ENCODE measurements at places on chromosomes 4 and X. TPM values are rescaled to one million over a fixed set of nuclear protein-coding genes. Genes with fewer than 3 reads are reported as not detected.

DNA sequence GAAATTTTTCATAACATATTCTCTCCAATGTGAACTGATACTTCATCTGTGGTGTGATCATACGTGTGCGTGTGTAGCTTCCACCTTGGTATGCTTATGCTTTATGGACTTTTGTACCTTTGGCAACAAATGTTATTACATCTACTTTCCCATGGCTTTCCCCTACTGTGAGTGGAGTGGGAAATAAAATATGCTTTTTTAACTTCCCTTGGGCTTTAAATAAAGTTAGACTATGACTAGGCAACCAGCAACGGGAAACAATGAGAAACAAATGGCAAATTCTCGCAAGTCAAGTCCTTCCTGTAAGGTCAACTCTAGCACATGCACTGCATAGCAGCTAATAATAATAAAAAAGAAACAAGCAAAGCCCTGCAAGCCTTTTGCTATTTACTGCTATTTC lies 205.0 kb upstream of the PDE5A start:
- H3K36me3 ChIP-seq = no peaks in the 10 kb centered on the region
- H3K27me3 ChIP-seq = no peaks in the 10 kb centered on the region
- DNase-seq = no peak

Gene CENPI
- total RNA-seq = 9.7 TPM

DNA sequence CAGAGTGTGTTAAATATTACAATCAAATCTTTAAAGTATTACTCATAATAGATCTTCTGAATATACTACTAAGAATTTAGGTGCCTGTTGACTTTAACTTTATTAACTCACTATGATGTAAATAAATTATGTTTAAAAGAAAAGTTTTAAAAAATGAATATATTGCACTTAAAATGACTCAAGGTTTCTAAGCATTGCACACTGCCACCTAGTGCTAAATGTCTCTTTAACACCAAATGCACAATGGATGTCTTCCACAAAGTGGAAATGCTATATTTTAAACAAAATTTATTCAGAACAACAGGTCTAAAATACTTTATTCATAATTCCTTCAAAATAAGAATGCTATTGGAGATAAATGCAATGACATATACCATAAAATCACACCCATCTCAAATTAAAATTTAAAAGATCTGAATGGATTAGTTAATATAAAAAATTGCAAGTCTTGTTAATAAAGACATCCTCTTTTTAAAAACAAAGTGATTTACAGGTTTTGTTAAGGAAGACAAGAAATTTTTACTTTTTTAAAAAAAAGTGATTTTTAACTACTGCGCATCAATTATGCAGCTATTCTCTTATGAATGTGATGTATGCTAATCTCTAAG lies 5.5 kb downstream of the INPP4B start:
- H3K27me3 ChIP-seq = no peaks in the 10 kb centered on the region
- no peak overlapping the region for H3K4me3 ChIP-seq
- no peak overlapping the region for H3K27ac ChIP-seq
- H3K36me3 ChIP-seq = no peaks in the 10 kb centered on the region

DNA sequence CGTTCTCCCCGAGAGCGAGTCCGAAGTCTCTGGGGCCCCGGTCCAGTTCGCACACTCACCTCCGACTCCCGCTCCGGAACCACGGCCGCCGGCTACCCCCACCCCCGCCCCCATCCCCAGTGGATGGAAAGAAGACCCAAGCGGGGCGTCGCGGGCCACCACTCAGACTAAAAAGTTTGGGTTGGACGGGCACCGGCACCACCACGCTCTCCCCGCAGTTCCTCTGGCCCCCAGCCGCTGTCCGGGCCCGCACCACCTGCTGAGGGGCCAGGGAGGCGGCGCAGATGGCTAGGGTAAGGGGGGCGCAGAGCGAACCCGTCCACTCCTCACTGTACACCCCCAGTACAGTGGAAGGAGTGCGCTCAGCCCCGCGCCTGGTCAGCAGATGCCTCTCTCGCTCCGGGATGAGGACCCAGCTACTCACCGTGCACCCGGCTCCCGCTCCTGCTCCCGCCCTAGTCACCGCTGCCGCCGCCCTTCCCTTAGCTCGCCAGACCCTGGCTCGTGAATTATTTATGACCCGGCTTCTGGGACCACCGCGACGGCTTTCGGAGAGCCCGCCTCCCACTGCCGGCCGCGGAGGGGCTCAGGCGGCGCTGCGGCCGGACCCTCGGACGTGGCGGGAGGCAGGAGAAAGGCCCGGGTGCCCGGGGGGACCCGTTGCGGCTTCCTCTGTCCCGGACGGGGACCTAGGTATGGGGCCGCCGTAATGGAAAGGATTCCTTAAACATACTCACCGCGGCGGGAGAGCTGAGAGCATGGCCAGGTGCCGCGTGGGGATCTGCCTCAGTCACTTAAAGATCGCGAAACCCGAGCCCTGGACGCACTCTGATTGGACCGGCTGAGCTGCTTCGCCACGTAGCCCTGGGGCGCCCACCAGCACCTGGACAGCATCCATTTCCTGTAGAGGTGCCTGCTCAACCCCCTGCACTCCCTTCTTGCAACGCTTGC lies at the start of gene PROM1:
Gene PROM1, minus strand, starts transcription at position 783 of the 951 bp plus-strand sequence. CDS start 8,117 bp downstream, outside the sequence.
- H3K27me3 ChIP-seq = peaks cover 43% of the 10 kb centered on the region
- H3K4me3 ChIP-seq = peak within 1 kb of the TSS; percentile 18
- no peak for DNase-seq
- H3K27ac ChIP-seq = no peak within 1 kb of the TSS
- no peaks in the 10 kb centered on the region for H3K36me3 ChIP-seq
- no peaks in the 10 kb centered on the region for H3K4me1 ChIP-seq

GRCh38 chr4:176964116-176964691 lies 171.5 kb upstream of the VEGFC start:
- no peaks in the 10 kb centered on the region for H3K27me3 ChIP-seq
- H3K4me3 ChIP-seq = no peak overlapping the region
- H3K4me1 ChIP-seq = no peaks in the 10 kb centered on the region
- DNase-seq = no peak
- H3K27ac ChIP-seq = no peak overlapping the region

Gene POU4F2
- not detected for total RNA-seq

Gene MAGEA10
- total RNA-seq = not detected

Gene DIPK2B
- 1.9 TPM for total RNA-seq

Gene PHF8
- 13.4 TPM for total RNA-seq

DNA sequence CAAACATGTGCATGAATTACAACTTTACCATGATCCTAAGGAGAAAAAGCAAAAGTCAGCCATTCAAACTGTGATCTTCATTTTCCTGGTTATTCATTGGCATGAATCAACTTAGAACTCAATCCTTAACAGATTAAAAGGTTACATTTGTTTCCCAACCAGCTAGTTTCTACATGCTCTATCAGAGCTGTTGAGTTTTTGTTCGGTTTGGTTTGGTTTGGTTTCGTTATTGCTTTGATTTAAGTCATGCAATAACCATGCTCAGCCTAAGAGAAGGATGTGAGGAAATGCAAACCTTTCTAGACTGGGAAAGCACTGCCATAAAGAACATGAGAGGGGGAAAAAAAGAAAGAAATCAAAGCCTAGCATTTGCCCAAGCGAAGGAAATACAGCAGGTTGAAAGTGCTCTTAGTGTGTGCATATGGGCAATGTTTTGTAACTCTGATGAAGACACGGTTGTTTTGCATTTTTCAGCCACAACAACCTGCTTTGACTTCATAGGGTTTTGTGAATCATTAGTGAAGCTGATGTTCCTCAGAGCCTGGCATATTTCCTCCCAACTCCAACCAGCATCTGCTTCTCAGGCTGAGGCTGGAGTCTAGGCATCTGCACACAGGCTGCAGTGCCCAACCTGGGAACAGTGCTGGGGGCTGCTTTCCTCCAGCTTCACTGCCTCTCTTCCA lies 234.3 kb downstream of the ZNF674 start:
- H3K4me3 ChIP-seq = no peak overlapping the region
- H3K27me3 ChIP-seq = no peaks in the 10 kb centered on the region
- H3K36me3 ChIP-seq = no peaks in the 10 kb centered on the region
- no peak for DNase-seq
- H3K4me1 ChIP-seq = peaks cover 14% of the 10 kb centered on the region

Gene AWAT2
- total RNA-seq = 0.05 TPM

Gene BEX1
- 2.3 TPM for total RNA-seq

- no peaks in the 10 kb centered on the region for H3K36me3 ChIP-seq
- H3K27ac ChIP-seq = no peak overlapping the region
- no peak overlapping the region for H3K4me3 ChIP-seq
- H3K4me1 ChIP-seq = no peaks in the 10 kb centered on the region
Observed at GRCh38 chrX:149198980-149199732, 305.9 kb downstream of the IDS start.

DNA sequence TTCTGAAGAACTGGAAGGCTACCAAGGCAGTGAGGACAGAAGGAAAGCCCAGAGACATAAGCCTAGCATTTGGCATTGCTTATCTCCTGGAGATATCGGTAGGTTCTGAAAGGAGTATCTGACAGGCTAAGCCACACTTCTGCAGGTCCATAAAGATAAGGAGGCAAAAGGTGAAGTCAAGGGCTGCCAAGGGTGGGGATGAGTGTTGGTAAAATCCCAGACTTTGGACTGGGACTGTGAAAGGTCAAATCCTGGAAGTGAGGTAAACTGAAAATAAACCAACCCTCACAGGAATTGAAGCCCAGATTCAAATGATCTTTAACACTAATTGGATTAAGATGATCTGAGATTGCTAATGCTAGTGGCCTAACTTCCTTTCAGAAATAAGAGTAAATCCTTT lies 27.4 kb downstream of the GK start:
- no peaks in the 10 kb centered on the region for H3K36me3 ChIP-seq
- no peak for DNase-seq
- H3K4me3 ChIP-seq = no peak overlapping the region
- H3K27ac ChIP-seq = no peak overlapping the region

- no peaks in the 10 kb centered on the region for H3K27me3 ChIP-seq
- H3K4me3 ChIP-seq = no peak overlapping the region
- H3K4me1 ChIP-seq = no peaks in the 10 kb centered on the region
- DNase-seq = peak; percentile 2
- H3K36me3 ChIP-seq = no peaks in the 10 kb centered on the region
- no peak overlapping the region for H3K27ac ChIP-seq
Observed at GRCh38 chrX:4690521-4690920, 977.1 kb upstream of the PRKX start.

GRCh38 chrX:150256297-150256650 lies 106.8 kb upstream of the MAMLD1 start:
- DNase-seq = no peak
- no peaks in the 10 kb centered on the region for H3K4me1 ChIP-seq
- no peak overlapping the region for H3K4me3 ChIP-seq
- no peaks in the 10 kb centered on the region for H3K27me3 ChIP-seq

- H3K4me1 ChIP-seq = peaks cover 3% of the 10 kb centered on the region
- no peak for DNase-seq
- no peaks in the 10 kb centered on the region for H3K36me3 ChIP-seq
- no peak overlapping the region for H3K27ac ChIP-seq
- H3K27me3 ChIP-seq = no peaks in the 10 kb centered on the region
Observed at GRCh38 chr4:89682808-89683207, 154.2 kb downstream of the SNCA start.

- DNase-seq = peak; percentile 57
- H3K4me1 ChIP-seq = no peaks in the 10 kb centered on the region
Observed at GRCh38 chrX:45851434-45851991, 650.8 kb upstream of the DIPK2B start.

- DNase-seq = no peak
- H3K4me1 ChIP-seq = peaks cover 5% of the 10 kb centered on the region
- no peaks in the 10 kb centered on the region for H3K36me3 ChIP-seq
- H3K4me3 ChIP-seq = no peak overlapping the region
- no peak overlapping the region for H3K27ac ChIP-seq
Observed at GRCh38 chrX:54419559-54420302, 20.5 kb upstream of the TSR2 start.

Gene TNMD
- 0.57 TPM for total RNA-seq

DNA sequence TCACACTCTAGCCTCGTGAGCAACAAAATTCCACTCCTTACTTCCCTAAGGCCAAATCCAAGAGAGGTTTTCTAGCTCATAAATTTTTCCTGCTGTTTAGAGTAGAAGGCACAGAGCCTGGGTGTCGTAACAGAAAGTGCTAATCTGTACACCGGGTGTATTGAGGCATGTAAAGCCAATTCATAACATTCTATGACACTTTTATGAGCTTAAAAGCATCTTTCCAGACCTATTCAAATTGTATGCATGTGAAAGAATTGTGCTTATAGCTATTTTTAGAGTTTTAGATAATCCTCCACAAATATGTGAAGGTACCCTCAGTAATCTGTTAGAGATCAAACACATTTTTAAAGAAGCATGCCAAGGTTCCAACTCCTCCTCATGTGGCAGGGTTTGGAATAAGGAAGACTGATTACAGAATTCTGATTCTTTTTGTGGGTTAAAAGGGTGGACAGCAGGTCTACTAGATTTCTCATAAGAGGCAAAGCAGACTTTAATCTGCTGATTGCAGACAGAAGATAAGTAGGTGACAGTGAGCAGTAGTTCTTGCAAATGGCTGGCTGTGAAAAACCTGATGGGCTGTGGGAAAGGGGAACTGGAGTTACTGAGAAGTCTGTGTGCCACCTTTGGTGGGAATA lies 25.5 kb upstream of the LRCH2 start:
- DNase-seq = no peak
- no peaks in the 10 kb centered on the region for H3K4me1 ChIP-seq
- no peaks in the 10 kb centered on the region for H3K27me3 ChIP-seq
- H3K27ac ChIP-seq = no peak overlapping the region

Gene RNF150
- 2.9 TPM for total RNA-seq

DNA sequence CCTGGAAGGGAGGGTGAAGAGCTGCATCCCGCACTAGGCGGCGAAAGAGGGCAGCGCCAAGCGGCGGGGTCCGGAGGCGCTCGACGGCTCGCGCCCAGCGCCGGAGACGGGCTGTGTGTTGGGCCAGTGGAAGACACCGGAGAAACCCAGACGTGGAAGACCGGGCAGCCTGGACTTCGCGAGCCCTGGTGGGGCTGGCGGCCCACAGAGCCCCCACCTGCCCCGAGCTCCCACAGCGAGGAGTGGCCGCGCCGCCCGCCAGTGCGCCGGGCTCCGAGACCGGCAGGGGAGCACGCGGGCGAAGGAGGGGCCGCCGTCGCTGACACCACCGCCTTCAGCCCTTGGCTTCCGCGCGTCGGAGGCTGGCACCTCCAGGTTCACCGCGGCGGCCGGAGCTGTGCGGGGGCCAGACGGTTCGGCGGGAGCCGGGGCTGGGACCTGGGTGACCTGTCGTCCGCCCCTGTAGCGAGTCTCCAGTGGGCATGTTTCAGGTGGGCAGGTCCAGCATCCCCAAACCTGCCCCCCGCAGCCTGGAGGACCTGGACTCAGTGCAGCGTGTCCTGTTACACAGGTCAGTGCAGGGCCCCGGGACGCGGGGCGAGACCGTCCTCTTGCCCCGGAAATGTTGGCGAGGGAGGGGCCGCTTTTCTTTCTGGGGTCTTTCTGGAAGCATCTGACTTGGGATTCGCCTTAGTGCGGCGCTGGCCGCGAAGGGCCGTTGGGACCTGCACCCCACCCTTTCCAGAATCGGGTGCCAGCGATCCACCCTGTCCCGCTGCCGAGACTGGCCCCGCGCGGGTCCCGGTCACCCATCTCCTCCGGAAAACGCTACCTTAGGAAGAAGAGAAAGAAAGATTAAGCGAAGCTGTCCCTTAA lies 9.6 kb upstream of the INTU start:
- H3K4me1 ChIP-seq = peaks cover 10% of the 10 kb centered on the region
- peak overlapping the region; percentile 27 for H3K4me3 ChIP-seq
- no peak overlapping the region for H3K27ac ChIP-seq

GRCh38 chr4:14321723-14322122 lies 680.6 kb upstream of the CPEB2 start:
- no peak overlapping the region for H3K27ac ChIP-seq
- no peaks in the 10 kb centered on the region for H3K27me3 ChIP-seq
- H3K36me3 ChIP-seq = no peaks in the 10 kb centered on the region
- no peaks in the 10 kb centered on the region for H3K4me1 ChIP-seq
- DNase-seq = no peak

- H3K4me3 ChIP-seq = no peak overlapping the region
- H3K27ac ChIP-seq = no peak overlapping the region
- peaks cover 5% of the 10 kb centered on the region for H3K4me1 ChIP-seq
- no peak for DNase-seq
- peaks cover 4% of the 10 kb centered on the region for H3K36me3 ChIP-seq
Observed at GRCh38 chrX:131791608-131792355, 231.3 kb upstream of the STK26 start.

Gene WDR45
- total RNA-seq = 27.3 TPM

Data from thymus (tissue), 14 donors.